ENCODE measurements at places on chromosomes 11 and 22.
A peak's percentile ranks its signal among the peaks of the same experiment; 100 is the strongest.

DNA sequence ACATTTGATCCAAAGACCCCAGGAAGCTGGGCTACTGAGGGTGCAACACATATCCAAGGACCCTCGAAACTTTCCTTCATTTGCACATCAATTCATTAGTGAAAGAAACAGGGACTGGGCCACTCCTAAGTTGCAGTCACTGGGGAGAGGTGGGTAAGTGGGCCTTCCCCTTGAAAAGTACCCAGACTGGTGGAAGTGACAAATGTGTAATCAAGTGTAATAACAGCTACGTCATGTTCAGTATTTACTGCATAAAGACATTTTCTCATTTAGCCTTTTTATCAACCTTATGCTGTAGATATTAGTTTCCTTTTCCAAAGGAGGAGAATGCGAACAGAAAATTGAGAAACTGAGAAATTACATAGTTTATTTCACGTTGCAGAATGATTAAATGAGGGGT, 101.9 kb upstream of the OLFML1 start:
- DNase-seq: no peak

- DNase-seq: no peak
These were observed 1.4 kb downstream of the TTC12 start for GRCh38 chr11:113315811-113316210.

GRCh38 chr22:26170795-26171580, 1.7 kb downstream of the SEZ6L start:
- DNase-seq: no peak

GRCh38 chr11:84236436-84236835, 950.3 kb upstream of the CCDC90B start:
- no peak for DNase-seq

- no peak for DNase-seq
These were observed 98.5 kb upstream of the RTL6 start for GRCh38 chr22:44596396-44597125.

DNA sequence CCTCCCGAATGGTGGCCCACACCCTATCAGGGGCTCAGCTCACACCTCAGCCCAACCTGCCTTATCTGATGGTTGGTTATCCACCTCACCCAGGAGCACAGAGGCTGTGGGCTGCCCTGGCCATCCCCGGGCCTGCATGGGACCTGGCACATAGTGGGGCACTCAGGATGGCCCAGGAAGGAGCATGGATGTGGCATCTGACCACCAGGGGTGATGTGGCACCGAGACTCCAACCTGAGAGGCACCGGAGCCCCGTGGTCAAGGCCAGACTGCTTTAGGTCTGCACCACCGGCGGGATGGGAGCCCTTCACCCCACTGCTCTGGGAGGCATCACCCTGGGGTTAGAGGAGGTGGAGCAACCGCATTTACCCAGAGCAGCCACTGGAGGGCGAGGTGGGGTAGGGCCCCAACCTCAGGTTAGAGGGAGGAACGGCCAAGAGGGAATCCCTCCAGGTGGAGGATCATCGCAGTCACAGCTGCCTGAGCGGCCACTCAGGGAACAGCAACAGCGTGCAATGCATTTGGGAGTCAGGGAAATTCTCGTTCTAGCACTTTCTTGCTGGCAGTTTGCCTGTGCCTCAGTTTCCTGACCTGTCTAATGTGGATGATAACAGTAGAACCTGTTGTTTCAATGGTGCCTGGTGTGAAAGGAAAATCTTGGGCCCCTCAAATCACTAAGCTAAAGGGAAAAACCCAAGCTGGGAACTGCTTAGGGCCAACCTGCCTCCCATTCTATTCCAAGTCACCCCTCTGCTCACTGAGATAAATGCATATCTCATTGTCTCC, 52.9 kb upstream of the CARS1 start:
- peak; percentile 10 for DNase-seq

DNA sequence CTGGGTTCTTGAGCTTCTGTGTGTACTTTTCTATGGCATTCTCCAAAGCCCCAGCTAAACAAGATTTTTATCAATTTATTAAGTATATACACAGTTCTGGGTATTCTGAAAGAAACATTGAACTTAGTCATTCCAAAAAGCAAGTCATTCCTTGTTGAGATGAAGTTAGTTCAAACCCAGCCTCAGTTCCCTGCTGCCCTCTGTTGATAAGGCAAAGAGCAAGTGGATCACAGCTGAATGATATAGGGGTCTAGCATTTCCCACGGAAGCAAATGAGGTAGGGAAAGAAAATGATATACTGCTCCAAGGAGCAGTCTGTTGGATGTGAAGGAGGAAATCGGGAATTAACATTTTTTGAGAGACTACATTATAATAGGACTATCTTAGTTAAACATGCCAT, 841.8 kb upstream of the TENM4 start:
- no peak for DNase-seq

DNA sequence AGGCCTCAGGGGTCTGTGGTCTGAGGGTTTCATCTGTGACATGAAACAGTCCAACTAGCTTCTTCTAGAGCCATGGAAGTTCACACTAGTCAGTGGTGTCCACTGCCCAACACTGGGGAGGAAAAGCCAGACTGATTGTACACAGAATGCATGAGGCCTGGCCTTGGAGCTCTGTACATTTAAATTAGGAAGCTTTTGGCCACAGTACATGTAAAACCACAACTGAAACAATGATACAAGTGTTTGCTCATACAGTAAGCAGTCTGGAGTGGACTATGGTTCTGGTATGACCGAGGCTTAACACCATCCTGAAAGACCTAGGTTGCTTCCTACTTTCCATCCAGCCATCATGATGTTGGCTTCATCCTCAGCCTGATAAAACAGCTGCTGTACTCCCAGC, 73.8 kb upstream of the SESN3 start:
- no peak for DNase-seq

GRCh38 chr11:31817621-31818424, 6.7 kb upstream of the PAX6 start:
- DNase-seq: peak; percentile 8

DNA sequence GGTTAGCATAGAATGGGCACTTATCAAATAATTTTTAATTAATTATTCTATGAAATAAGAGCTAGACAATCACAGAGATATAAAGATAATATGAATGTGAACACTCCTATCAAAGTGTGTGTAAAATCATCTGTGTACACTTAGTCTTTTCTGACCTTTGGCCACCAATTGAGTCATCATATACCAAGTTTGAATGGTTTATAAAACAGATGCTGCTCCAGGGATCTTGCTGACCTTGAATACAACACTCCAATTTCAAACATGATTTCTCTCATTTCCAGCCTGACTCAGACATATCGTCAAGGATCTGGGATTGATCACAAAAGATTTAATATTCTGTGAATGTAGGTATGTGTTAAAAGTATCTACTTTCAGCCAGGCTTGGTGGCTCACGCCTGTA, 2.9 kb upstream of the OR51V1 start:
- no peak for DNase-seq

- no peak for DNase-seq
These were observed 27.4 kb downstream of the POU2F3 start for GRCh38 chr11:120267319-120267718.

GRCh38 chr11:114182471-114183043, 113.6 kb upstream of the NNMT start:
- no peak for DNase-seq

DNA sequence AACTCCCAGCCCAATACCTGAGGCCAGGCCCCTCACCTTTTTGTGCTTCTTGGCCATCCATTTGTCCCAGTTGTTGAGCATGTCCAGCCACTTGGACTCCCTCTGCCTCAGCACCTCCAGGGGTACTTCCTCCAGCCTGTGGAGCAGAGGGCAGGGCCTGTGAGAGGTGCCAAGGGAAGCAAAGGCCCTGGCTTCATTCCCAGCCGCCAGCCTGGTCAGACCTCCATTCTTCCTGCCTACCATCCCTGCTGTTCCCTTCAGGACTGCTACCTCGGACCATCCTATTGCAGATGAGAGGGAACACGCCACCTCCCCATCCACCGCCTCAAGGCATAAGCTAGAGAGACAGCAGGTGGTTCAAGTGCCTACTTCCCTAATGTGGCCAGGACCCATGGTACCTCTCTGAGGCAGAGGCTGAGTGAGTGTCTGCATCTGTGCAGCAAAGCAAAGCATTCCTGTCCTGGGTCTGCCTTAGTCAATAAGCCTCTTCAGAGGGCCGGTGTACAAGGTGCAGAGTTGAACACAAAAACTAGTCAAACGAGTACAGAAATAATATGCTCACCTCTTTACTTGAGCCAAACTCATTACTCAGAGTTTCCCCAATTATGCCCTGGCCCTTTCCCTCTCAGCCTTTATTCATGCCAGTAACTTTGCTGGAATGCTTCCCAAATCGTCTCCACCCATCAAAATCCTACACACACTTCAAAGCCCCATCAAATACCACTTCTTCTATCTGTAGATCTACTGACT, 15.4 kb upstream of the CASTOR1 start:
- no peak for DNase-seq

DNA sequence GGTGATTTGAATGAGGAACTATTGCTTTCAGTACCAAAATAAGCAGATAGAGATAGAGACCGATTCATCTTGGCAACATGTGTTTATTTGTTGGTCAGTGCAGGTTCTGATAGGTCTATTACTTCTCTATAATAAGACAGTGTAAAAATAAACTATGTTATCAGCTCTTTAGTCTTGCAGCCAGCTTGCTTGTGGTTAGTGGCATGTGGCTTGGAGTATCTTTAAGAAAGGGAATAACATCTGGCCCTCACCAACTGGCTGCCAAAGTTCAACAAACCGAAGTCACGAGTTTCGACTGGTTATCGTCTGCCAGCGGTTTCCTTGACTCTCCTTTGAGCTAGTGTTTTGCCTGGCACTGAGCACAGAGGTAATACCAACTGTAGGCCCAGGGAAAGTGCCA, 71.8 kb downstream of the CTTN start:
- DNase-seq: no peak

GRCh38 chr11:108474664-108475463, 7.5 kb upstream of the C11orf65 start:
- DNase-seq: no peak

DNA sequence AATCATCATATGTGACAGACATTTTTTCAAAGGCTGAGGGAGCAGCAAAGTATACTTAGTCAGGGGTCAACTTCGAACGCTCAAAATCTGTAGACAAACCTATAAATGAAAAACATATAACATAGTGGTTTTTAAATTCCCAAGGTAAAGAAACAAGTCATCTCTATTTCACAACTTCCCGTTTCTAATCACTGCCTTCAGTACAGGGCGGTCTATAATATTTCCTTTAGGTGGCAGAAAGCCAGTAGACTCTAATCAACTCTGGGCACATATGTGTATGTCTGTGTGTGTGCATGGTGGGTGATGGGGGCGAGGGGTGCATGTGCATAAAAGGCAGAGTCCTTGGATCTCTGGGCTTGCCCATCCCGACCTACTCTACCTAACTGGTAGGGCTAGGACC, 55.0 kb upstream of the ARFGAP3 start:
- DNase-seq: no peak

DNA sequence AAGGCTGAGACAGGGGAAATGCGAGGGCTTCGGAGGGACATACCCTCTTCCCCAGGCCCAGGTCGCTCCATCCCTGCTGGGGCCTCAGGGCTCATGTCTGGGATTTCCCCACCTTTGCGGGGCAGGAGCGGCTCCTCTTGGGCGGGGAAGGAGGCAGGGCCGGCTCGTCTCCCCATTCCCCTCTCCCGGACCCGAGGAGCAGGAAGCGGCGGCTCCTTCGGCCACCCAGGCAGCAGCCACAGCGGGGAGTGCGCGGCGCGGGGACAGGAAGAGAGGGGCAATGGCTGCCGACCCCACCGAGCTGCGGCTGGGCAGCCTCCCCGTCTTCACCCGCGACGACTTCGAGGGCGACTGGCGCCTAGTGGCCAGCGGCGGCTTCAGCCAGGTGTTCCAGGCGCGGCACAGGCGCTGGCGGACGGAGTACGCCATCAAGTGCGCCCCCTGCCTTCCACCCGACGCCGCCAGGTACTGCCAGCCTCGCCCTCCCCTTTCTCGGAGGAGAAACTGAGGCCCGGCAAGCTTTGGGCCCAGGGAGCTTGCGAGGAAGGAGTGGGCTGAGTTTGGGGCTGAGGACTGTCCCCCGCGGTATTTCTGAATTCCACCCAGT, at the start of gene ANKK1:
Gene ANKK1, plus strand, starts transcription at position 175 of the 607 bp plus-strand sequence. Its CDS starts 106 bp downstream, at position 281.
- DNase-seq: no peak

DNA sequence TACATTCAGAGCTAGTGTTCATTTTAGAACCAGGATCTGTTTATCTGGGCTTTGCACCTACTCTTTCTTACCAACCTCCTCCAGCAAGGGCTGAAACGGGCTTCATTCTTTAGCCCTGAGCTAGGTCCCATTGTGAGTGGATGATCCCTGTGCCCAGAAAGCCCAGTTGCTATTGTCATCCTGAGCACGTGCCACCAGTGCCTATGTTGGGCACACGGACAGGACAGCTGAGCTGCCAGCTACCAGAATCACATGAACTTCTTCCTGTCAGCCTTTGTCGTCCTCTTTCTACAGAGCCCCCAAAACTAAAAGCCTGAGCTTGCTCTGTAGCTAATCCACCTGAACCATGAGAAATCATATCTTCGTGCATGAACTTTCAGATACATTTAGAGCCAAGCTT, 74.4 kb upstream of the NTM start:
- DNase-seq: no peak

DNA sequence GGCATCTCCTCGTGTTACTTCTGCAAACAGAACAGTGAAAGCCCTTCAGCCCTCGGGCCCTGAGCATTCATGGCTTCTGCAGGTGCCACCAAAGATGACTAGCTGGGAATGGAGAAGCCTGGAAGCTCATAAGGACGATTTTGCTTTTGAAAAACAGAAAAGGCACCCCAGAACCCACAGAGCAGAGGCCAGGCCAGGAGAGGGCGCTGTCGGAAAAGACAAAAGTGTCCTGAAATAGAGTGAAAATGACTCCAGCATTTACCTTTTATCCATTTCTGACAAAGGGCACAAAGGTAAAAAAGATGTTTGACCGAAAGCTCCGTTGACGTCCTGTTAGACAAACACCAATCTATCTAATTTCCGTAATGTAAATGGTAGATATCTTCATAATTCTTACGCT, 37.6 kb downstream of the ZNF195 start:
- peak; percentile 16 for DNase-seq

GRCh38 chr11:882596-882995, 28.0 kb downstream of the CHID1 start:
- DNase-seq: no peak

DNA sequence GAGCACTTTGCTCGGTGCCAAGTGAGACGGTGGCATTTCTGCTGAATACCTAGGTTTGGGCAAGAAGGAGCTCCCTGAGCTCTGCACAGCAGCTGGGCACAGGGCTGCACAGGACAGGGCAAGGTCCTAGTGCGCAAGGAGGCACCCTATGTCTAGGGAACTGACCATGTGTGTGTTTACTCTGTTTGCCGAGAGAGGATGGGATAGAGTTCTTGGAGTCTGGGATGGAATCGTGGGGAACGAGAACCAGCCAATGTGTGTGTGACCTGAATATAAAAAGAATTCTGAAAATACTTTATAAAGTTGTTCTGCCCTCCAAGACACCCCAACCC, 179.5 kb upstream of the NECTIN1 start:
- no peak for DNase-seq

DNA sequence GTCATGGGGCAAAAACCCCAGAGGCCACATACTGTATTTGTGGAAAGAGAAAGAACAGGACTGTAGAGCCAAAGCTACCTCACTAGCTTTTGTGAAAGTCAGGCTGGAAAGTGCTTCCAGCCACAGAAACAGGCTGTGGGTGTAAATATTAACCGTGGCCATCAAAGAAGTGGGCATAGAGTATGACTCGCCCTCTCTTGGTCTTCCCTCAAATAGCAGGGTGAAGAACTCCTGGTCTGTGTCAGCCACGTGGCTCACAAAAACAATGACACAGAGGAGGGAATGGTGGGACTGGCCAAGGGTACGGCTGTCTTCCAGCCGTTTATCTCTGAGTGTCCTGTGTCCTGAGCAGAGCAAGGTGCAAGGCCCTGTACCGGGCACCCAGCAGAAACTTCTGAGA, 37.6 kb upstream of the UBASH3B start:
- no peak for DNase-seq
